B cell (primary cell): ENCODE measurements at places on chromosomes 5 and 9. TPM values are rescaled to one million over a fixed set of nuclear protein-coding genes. Genes with fewer than 3 reads are reported as not detected.

- H3K4me1 ChIP-seq, result peaks cover 16% of the 10 kb centered on the region
- H3K27me3 ChIP-seq, result no peaks in the 10 kb centered on the region
- DNase-seq, result peak; percentile 46
- H3K27ac ChIP-seq, result peak overlapping the region; percentile 25
- H3K4me3 ChIP-seq, result peak overlapping the region; percentile 67
Measured at GRCh38 chr5:61625681-61626621, 293.9 kb downstream of the ZSWIM6 start.

DNA sequence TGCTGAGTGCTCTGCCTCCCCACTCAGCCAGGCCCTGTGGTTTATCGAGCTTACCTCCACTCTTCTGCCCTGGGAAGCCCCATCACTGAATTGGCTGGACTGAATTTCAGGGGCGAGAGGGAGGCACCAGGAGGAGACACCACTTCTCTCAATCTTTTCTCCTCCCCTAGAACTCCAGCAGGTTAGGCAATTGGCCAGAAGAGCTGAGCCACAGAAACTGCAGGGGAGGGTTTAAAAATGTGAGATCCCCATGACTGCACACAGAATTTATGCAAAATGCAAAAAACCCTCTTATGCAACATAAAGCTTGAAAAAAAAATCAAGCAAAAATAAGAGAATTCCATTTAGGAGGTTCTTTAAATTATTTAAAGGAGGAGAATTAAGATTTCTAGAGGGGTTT, 29.9 kb downstream of the TUT7 start:
- no peak overlapping the region for H3K4me3 ChIP-seq
- H3K27ac ChIP-seq, result no peak overlapping the region
- no peaks in the 10 kb centered on the region for H3K27me3 ChIP-seq
- no peaks in the 10 kb centered on the region for H3K4me1 ChIP-seq

DNA sequence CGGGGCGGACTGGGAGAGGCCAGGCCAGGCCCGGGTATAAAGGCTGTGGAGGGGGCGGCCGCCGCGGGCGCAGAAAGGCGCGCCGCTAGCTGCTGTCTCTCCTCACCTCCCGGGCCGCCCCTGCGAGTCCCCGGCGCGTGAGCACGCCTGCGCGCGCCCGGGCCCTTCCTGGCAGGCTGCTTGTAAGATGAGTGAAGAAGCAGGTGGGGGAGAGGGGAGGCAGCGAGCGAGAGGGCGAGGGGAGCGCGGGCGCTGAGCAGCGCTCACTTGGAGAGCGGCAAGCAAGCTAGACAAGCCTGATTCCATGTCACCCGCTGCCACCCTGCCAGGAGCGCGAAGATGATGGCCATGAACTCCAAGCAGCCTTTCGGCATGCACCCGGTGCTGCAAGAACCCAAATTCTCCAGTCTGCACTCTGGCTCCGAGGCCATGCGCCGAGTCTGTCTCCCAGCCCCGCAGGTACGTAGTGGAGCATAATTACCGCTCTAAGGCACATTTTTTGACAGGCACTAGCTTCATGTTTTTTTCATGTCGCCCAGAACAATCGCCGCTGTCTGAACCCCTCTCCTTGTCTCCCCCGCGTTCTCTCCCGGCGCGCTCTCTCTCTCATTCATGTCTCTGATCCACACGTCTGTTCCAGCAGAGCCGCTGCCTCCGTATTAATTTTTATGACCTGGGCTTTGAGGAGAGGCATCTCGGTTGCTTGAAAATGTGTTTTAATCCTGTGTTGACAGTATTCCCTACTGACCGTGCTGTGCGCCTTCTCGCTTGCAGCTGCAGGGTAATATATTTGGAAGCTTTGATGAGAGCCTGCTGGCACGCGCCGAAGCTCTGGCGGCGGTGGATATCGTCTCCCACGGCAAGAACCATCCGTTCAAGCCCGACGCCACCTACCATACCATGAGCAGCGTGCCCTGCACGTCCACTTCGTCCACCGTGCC, at the start of gene POU4F3:
Gene POU4F3 (plus strand): TSS at position 66 of the 941 bp plus-strand sequence. CDS start 274 bp downstream, at position 340.
- H3K27ac ChIP-seq, result no peak within 1 kb of the TSS
- no peaks in the 10 kb centered on the region for H3K36me3 ChIP-seq
- peaks cover 84% of the 10 kb centered on the region for H3K27me3 ChIP-seq
- no peak within 1 kb of the TSS for H3K4me3 ChIP-seq
- no peak for DNase-seq
- peaks cover 5% of the 10 kb centered on the region for H3K4me1 ChIP-seq

- peaks cover 27% of the 10 kb centered on the region for H3K27me3 ChIP-seq
- H3K4me3 ChIP-seq, result no peak overlapping the region
- H3K27ac ChIP-seq, result no peak overlapping the region
- no peaks in the 10 kb centered on the region for H3K36me3 ChIP-seq
- no peak for DNase-seq
Measured at GRCh38 chr5:138640646-138641254, 65.5 kb upstream of the HSPA9 start.

- H3K27ac ChIP-seq, result no peak overlapping the region
- H3K36me3 ChIP-seq, result no peaks in the 10 kb centered on the region
- H3K27me3 ChIP-seq, result no peaks in the 10 kb centered on the region
- H3K4me1 ChIP-seq, result peaks cover 18% of the 10 kb centered on the region
Measured at GRCh38 chr9:36462245-36462644, 62.2 kb upstream of the RNF38 start.

DNA sequence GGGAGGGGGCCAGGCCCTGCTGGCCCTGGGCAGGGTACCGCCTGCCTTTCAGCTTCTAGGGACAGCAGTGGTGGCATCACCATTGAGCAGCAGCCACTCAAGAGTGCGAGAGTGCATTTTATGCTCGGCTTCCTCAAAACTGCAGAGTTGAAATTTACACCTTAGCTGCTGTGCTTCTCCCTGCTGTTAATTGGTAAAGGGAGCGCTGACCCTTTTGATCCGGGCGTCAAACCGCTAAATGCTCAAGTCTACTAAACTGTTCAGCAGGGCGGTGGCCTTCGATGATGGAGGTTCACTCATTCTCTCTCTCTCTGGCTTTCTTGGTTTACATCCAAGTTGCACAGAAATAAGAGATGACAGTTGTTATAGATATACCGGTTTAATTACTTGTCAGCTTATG, 368.6 kb upstream of the IRX2 start:
- no peak overlapping the region for H3K4me3 ChIP-seq
- no peaks in the 10 kb centered on the region for H3K36me3 ChIP-seq
- H3K27me3 ChIP-seq, result no peaks in the 10 kb centered on the region

- H3K27me3 ChIP-seq, result no peaks in the 10 kb centered on the region
- peak overlapping the region; percentile 82 for H3K27ac ChIP-seq
- no peak for DNase-seq
- peaks cover 12% of the 10 kb centered on the region for H3K36me3 ChIP-seq
Measured at GRCh38 chr5:131163276-131164119, 1.6 kb downstream of the HINT1 start.

Gene COL15A1
- not detected in 2 replicates for polyA plus RNA-seq

Gene ARL10
- 12.1 and 13.1 TPM in 2 replicates for polyA plus RNA-seq
